Inflammatory macrophage treated with lipopolysaccharide for 4 hours (primary cell): ENCODE measurements at places on chromosomes 7 and 10.
A peak's percentile ranks its signal among the peaks of the same experiment; 100 is the strongest.

- DNase-seq: no peak
Observed at GRCh38 chr7:11819947-11820346, 12.1 kb downstream of the THSD7A start.

- peak; percentile 50 for DNase-seq
Observed at GRCh38 chr7:142459551-142459963, 201.7 kb upstream of the PRSS58 start.

GRCh38 chr7:84110400-84110799 is 84.2 kb downstream of the SEMA3A start:
- DNase-seq: no peak

GRCh38 chr10:31620226-31621151 is 301.5 kb downstream of the ZEB1 start:
- DNase-seq: peak; percentile 13

- peak; percentile 36 for DNase-seq
Observed at GRCh38 chr10:35259769-35260397, 76.4 kb upstream of the CCNY start.

- no peak for DNase-seq
Observed at GRCh38 chr7:104045183-104045582, 55.7 kb upstream of the RELN start.

- DNase-seq: peak; percentile 46
Observed at GRCh38 chr10:30435073-30435422, 1.1 kb downstream of the MAP3K8 start.

DNA sequence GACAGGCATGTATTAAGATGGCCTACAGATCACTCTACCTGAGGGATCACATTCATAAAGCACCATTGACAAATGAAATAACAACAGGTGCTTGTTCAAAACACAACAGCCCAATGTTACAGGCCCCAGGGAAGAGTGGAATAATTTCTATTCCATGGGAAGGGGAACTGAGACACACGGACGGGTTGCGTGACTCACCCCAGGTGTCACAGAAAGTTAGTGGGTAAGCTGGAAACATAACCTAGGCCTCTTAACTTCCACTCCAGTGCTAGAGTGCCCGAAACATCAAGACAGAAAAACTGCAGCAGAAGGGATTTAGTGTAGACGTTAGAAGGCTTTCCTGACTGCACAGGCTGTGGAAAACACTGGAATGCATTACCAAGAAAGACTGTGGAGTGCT is 48.3 kb downstream of the SLC37A3 start:
- DNase-seq: no peak

- DNase-seq: no peak
Observed at GRCh38 chr10:58952162-58952601, 224.3 kb upstream of the PHYHIPL start.

GRCh38 chr10:74930965-74931364 is 104.6 kb downstream of the KAT6B start:
- DNase-seq: no peak

GRCh38 chr7:22454446-22454845 is 45.5 kb downstream of the STEAP1B start:
- no peak for DNase-seq

- no peak for DNase-seq
Observed at GRCh38 chr10:50152792-50153272, 85.1 kb downstream of the WASHC2A start.

GRCh38 chr7:108327353-108327752 is 128.9 kb downstream of the NRCAM start:
- no peak for DNase-seq

DNA sequence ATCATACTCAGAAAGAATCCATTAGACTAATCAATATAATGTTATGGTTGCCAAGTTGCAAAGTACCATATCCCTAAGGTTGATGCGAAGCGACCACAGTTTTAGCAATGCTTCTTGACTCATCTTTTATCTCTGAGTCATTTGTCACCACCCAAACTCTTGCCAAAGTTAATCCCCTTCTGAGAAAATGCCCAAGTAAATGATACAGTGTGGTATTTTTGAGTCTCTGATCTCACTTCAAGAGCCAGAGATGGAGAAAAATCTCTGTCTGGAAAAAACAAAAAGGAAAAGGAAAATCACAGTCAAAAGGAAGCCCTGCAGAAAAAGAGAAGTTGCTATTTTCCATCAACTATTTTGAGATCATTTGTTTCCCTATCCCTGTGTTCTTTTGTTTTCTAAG is 26.7 kb upstream of the OTUD1 start:
- DNase-seq: peak; percentile 97

DNA sequence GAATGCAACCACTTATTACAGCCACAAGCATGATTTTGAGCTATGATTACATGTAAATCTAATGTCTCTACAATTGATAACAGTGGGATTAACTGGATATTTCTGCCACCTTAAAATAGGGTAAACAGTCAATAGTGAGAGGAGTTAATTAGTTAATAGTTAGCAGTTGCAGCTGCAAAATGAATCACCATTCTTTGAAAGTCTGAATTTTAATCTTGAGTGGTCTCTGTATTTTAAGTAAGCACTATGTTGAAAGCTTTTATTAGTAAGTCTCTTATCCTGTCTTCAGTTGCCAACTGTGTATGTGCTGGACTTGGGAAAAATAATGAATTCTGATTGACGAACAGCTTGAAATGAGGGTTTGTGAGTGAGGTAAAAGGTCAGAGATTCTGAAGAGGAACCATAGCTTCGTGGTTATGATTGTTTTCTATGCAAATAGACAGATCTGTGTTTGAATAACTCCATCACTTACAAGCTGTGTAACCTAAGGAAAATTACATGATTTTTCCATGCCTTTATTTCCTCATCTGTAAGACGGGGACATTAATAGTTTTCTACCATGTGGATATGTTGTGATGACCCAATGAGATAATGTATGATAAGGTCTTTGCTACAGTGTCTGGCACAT is 75.2 kb downstream of the RNLS start:
- no peak for DNase-seq

GRCh38 chr10:127855976-127856375 is 36.8 kb downstream of the CLRN3 start:
- DNase-seq: no peak

DNA sequence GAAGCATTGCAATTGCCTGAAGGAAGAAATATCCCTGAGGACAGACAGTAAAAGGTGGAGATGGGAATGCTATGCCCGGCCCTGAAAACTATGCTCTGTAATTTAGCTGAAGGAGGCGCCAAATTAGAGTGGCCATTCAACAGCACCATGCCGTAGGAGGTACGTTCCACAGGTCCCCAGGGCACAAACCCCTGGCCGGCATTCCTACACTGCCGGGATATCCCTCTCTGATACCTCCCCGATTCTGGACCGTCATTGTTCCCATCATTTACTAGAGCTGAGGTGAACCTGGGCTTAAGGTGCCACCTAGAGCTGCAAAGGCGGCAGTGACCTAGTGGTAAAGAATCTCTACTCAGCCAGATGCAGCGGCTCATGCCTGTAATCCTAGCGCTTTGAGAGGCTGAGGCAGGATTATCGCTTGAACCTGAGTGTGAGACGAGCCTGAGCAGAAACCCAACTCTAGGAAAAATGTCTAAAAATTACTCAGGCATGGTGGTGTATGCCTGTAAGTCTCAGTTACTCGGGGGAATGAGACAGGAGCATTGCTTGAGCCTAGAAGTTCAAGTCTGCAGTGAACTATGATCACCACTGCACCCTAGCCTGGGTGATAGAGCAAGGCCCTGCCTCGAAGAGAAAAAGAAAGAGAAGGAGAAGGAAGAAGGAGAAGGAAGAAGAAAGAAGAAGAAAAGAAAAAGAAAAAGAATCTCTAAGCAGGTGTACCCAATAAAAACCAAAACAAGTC is 53.0 kb upstream of the TNKS2 start:
- DNase-seq: no peak

DNA sequence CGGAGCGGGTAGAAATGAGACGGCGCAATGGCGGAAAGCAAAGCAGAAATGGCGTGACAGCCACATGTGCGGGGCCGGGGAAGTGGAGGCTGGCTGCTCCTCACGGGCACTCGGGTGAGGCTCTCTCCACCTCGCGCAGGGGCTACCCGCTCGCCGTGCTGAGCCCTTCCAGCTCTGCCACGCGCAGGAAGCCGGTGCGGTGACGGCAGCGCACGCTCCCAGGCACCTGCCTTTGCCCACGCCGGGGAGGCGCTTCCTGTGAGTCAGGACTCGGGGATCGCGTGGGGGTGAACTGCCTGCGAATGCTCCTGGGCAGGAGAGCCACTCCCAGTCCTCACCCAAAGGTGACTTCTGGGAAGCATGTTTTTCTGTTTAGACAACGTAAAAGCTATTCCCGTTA is 431.2 kb downstream of the GLRX3 start:
- no peak for DNase-seq

GRCh38 chr10:12027539-12027938 is 15.1 kb downstream of the UPF2 start:
- DNase-seq: no peak

DNA sequence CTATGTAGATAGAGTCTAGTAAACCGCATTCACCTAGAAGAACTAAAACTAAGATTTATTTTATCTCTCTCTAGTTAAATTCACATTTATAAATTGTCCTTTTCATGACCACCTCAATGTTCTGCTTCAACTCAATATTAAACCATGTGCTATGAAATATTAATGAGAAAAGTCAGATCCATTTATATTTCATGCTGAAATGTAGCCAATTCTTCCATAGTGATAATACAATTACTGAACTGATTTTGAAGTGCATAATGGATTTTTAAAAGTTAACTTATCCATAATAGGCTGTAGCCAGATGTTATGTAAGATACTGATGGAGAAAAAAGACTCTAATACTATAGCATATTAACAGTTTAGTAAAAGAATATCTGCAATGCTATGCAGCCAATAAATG is 479.7 kb upstream of the PCDH15 start:
- no peak for DNase-seq

DNA sequence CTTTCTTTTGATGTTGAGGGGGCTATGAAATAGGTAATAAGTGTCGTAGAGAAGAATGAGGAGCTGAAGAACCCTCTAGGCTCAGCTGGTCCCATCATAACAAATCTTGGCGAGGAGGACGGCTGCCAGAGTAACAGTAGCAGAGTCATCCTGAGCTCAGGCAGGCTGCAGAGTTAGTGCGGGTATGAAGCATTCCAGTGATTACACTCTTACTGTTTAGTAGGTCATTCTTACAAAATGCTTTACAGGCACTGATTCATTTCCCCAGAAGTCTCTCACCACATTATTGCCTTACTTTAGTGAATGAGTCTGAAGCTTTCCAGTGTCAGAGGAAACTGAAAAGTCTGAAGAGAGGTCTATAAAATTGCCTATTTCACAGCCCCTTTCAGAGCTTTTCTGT is 43.9 kb upstream of the GPR158 start:
- DNase-seq: no peak

GRCh38 chr10:128324058-128324827 is 198.0 kb upstream of the MKI67 start:
- no peak for DNase-seq

DNA sequence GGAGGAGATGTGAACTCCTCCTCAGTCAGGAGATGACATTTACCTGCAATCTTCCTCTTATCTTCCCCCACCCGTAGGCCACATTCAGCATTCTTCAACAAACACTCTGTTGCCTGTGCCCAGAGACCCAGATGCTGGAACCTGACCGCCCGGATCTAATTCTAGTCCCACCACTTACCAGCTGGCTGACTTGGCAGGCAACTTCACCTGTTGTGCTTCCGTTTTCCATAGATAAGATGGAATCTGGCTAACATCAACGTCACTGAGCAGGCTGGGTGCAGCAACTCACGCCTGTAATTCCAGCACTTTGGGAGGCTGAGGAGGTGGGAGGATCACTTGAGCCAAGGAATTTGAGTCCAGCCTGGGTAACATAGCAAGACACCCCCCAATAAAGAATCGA is 21.3 kb upstream of the FXYD4 start:
- DNase-seq: no peak

DNA sequence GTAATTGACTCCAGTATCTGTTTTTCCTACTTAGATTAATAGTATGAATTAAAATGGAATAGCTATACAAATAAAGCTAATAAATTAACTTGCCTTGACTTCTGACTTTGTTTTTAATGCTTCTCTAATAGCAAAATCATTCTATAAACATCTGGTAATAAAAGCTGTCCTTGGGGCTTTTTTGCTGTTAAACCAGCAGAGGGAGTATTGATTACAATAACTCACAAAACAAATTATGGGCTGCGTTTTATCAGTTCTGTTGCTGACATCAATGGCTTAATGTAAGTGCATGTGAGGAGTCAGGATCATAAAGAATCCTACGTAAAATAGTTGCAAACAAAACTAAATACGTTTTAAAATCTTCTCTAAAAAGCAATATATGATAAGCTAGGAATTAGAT is 667.8 kb downstream of the PCDH15 start:
- DNase-seq: no peak

DNA sequence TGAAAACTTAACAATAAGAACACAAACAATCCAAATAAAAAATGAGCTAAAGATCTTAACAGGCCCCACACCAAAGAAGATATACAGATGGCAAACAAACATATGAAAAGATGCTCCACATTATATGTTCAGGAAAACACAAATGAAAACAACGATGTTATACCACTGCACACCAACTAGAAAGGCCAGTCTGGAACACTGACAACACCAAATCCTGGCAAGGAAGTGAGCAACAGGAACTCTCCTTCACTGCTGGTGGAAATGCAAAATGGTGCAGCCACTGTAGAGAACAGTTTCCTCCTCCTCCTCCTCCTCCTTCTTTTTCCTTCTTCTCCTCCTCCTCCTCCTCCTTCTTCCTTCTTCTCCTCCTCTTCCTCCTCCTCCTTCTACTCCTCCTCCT is 12.2 kb upstream of the NCAPG2 start:
- DNase-seq: no peak

GRCh38 chr7:142196066-142196840 is 61.6 kb downstream of the PRSS58 start:
- no peak for DNase-seq

DNA sequence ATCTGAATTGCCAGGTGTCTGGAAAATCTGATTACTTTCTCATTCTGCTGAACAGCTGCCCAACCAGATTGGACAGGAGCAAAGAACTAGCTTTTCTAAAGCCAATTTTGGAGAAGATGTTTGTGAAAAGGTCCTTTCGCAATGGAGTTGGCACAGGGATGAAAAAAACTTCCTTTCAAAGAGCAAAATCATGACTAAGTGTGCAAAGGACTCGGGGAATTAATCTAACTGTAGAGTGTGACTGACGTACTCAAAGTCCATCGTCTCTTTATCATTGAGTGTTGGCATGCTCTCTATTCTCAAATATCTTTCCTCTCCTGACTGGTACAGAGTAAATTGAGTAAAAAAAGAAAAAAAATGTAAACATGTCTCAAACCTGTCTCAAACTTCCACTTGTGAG is 3.3 kb downstream of the NPS start:
- DNase-seq: no peak

DNA sequence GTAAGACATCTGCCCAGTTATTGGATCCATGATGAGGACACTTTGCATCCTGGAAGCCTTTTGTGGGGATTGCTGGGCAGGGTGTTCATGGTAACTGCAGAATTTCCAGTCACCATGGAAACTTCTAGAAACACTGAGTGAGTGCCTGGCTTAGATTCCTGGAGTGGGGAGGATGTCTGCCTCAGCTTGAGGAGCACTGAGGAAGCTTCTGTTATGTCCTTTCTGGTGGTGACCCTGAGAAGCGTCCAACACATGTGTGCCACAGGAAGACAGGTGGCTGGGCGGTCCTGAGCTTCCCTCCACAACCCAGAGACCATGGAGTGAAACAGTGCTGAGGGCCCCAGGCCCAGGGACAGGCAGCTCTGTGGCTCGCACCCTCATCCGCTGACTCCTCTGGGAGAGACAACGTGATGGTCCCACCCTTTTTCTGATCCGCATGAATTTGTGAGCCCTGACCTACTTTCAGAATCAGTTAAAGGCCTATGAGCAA is 191.8 kb upstream of the CXCL12 start:
- DNase-seq: no peak
